ENCODE measurements at places on chromosomes 4 and X.

DNA sequence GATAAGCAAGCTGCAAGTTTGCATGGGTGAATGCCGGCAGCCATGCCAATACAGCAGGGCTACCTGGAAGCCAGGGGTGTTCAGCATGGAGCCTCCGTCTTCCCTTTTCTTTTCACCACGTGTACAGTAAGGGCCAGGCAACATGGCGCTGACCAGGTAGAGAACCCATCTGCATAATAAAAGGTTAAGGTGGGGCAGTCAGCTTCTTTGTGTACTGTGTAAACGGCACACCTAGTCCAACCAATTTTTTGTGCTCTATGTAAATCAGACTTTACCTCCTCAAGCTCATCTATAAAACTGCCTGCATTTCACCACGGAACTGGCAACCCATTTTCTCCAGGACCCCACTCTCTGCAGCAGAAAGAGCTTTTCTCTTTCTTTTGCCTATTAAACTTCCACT is 286.8 kb upstream of the VCX3A start:
- DNase-seq = no peak

DNA sequence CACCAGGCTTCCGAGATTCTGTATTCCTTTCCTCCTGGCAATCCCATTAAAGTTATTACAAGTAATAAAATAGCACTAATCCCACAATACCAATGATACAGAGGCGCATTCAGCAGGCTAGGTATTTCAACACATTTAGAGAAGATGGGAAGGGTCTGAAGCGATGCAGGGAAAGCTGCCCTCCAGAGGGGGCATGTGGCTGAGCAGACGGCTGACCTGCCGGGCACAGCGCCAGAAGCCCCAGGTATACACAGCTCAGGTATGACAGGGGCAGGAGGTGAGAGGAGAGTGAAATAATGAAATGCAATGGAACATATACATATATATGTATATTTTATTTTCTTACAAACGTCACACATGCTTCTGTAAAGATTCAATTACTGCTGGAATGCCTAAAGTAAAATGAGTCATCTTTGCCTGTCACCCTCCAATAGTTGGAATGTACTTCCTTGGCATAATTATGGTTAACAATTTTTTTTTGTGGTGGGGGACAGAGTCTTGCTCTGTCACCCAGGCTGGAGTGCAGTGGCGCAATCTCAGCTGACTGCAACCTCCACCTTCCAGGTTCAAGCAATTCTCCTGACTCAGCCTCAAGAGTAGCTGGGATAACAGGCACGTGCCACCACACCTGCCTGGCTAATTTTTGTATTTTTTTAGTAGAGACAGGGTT is 21.3 kb upstream of the CDKN2AIP start:
- DNase-seq = peak; percentile 70

DNA sequence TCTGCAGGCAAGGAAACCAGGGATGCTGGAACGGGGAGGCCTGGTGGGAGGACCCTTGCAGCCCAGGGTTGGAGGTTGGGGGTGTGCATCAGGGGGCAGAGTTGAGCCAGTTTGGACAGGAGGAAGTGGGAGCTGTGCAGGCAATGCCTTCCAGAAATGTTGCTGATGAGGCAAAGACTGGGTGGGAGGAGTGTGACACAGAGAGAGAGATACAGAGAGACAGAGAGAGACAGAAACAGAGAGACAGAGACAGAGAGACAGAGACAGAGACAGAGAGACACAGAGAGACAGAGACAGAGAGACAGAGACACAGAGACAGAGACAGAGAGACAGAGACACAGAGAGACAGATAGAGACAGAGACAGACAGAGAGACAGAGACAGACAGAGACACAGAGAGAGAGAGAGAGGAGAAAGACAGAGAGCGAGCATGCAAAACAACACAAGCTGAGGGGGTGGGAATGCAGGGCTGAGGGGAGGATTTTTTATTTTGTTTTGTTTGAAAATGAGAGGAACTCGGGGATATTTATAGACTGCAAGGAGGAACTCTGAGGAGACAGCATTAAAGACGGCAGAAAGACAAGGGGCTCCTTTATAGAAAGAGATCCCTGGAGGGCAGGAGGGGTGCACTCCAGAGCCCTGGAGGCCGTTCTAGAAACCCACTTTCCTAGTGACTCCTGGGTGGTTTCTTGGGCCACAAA is 1.9 kb upstream of the HAUS3 start:
- no peak for DNase-seq

- DNase-seq = no peak
These were observed 70.1 kb downstream of the CHM start for GRCh38 chrX:85977218-85977617.

GRCh38 chrX:125651426-125651825 is 331.8 kb downstream of the TEX13C start:
- DNase-seq = peak; percentile 15

- no peak for DNase-seq
These were observed 48.8 kb downstream of the SEPTIN11 start for GRCh38 chr4:76998251-76998901.
